Activated CD8-positive, alpha-beta T cell treated with anti-CD3 and anti-CD28 coated beads, Interleukin-2, amount 10 ng/mL, durations not matched to agents 7 days and 5 days (primary cell): ENCODE measurements at places on chromosomes 3 and 15. TPM values are rescaled to one million over a fixed set of nuclear protein-coding genes. Genes with fewer than 3 reads are reported as not detected.

DNA sequence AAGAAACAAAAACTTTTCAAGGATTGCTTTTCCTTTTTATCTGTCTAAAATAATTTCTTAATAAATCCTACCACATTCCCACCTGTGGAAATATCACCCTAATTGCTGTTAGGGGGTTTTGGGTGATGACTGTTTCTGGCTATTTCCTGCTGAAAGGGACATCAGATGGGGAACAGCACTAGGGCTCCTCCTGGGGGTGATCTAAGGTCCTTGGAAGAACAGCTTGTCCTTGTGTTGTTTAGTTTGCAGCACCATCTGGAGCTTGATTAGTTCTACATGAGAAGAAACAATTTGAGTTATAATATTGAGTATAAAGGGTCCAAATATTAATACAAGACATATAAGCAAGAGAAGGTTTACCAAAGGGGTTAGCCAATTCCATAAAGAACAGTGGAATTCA lies 18.7 kb downstream of the OR5H15 start:
- H3K4me3 ChIP-seq: no peak overlapping the region
- peaks cover 3% of the 10 kb centered on the region for H3K27me3 ChIP-seq
- H3K36me3 ChIP-seq: no peaks in the 10 kb centered on the region

CCR9 gene
- not detected for total RNA-seq

- DNase-seq: no peak
- H3K4me1 ChIP-seq: no peaks in the 10 kb centered on the region
- no peaks in the 10 kb centered on the region for H3K36me3 ChIP-seq
- H3K4me3 ChIP-seq: no peak overlapping the region
- no peaks in the 10 kb centered on the region for H3K27me3 ChIP-seq
Measured at GRCh38 chr3:65836047-65836446, 202.7 kb downstream of the MAGI1 start.

GRCh38 chr15:38521316-38521715 lies 43.3 kb downstream of the RASGRP1 start:
- peaks cover 23% of the 10 kb centered on the region for H3K4me1 ChIP-seq
- peaks cover 67% of the 10 kb centered on the region for H3K36me3 ChIP-seq
- peak overlapping the region; percentile 51 for H3K27ac ChIP-seq
- no peak for DNase-seq
- H3K27me3 ChIP-seq: no peaks in the 10 kb centered on the region

DNA sequence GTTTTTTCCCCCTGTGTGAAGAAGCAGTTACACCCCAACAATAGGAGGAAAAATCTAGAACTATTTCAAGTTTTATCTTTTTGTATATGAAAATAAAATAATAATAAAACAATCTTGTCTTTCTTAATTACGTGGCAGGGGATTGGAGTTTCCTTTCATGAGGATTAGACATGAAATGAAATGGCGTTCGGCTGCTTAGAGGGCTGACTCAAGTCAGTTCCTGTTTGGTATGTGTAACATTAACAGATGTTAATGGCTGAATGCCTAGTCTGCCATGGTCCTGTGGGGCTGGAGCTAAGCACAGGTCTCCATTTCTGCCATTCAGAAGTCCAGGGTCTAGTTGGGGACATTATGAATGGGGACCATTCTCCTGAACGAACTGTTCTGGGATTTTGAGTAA lies 3.1 kb upstream of the EXOG start:
- no peak for DNase-seq
- H3K4me1 ChIP-seq: peaks cover 16% of the 10 kb centered on the region
- peaks cover 9% of the 10 kb centered on the region for H3K36me3 ChIP-seq
- H3K27me3 ChIP-seq: no peaks in the 10 kb centered on the region

GRCh38 chr3:178949896-178950295 lies 121.7 kb downstream of the ZMAT3 start:
- DNase-seq: no peak
- H3K36me3 ChIP-seq: no peaks in the 10 kb centered on the region
- H3K4me1 ChIP-seq: no peaks in the 10 kb centered on the region
- no peak overlapping the region for H3K4me3 ChIP-seq
- no peak overlapping the region for H3K27ac ChIP-seq

- DNase-seq: no peak
- H3K4me3 ChIP-seq: peak overlapping the region; percentile 60
- peaks cover 13% of the 10 kb centered on the region for H3K36me3 ChIP-seq
- H3K27me3 ChIP-seq: no peaks in the 10 kb centered on the region
Measured at GRCh38 chr3:197793247-197793646, 2.2 kb downstream of the LRCH3 start.

NEDD4 gene
- 6.2 TPM for total RNA-seq

LDHAL6B gene
- not detected for total RNA-seq

PCOLCE2 gene
- total RNA-seq: not detected

LRRC31 gene
- not detected for total RNA-seq

- H3K36me3 ChIP-seq: no peaks in the 10 kb centered on the region
- H3K4me3 ChIP-seq: no peak overlapping the region
- no peak overlapping the region for H3K27ac ChIP-seq
- H3K27me3 ChIP-seq: no peaks in the 10 kb centered on the region
- no peak for DNase-seq
Measured at GRCh38 chr3:180253283-180253682, 216.5 kb upstream of the PEX5L start.

DNA sequence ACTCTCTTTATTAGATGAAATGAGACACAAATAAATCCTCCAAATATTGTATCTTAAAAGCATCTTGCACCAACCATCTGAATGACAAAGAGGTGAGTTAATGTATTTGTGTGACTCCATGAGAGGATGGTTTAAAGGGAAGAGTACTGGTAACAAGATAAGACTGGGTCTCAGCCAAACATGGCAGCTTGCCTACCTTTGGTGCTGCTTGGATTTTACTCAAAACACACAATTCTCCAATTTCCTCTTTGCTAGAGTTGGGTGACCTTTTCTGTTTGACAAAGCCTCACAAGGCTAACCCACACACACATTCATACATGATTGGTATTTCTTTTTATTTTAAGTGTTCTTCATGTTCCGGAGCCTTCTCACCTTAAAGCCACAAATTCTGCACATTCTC lies 506.4 kb downstream of the FGF12 start:
- no peaks in the 10 kb centered on the region for H3K4me1 ChIP-seq
- H3K36me3 ChIP-seq: no peaks in the 10 kb centered on the region
- no peak overlapping the region for H3K27ac ChIP-seq
- no peak for DNase-seq

- H3K36me3 ChIP-seq: peaks cover 51% of the 10 kb centered on the region
- H3K4me3 ChIP-seq: no peak overlapping the region
- peaks cover 24% of the 10 kb centered on the region for H3K4me1 ChIP-seq
- no peak for DNase-seq
- no peaks in the 10 kb centered on the region for H3K27me3 ChIP-seq
Measured at GRCh38 chr3:186966406-186966805, 36.1 kb downstream of the ST6GAL1 start.

ASB14 gene
- not detected for total RNA-seq

- DNase-seq: no peak
- H3K27ac ChIP-seq: peak overlapping the region; percentile 27
- no peak overlapping the region for H3K4me3 ChIP-seq
Measured at GRCh38 chr15:80953001-80953952, 36.3 kb downstream of the MESD start.

CCR2 gene
- 70.9 TPM for total RNA-seq

GOLGA8S gene
- 1.0 TPM for total RNA-seq

KCNH8 gene
- total RNA-seq: not detected

- no peak overlapping the region for H3K27ac ChIP-seq
- H3K27me3 ChIP-seq: no peaks in the 10 kb centered on the region
- H3K36me3 ChIP-seq: no peaks in the 10 kb centered on the region
- no peaks in the 10 kb centered on the region for H3K4me1 ChIP-seq
- no peak for DNase-seq
Measured at GRCh38 chr3:139909811-139910210, 25.2 kb upstream of the CLSTN2 start.

GRCh38 chr15:80967991-80968510 lies 21.6 kb downstream of the MESD start:
- H3K36me3 ChIP-seq: peaks cover 39% of the 10 kb centered on the region
- no peak for DNase-seq
- no peak overlapping the region for H3K27ac ChIP-seq
- H3K27me3 ChIP-seq: no peaks in the 10 kb centered on the region

CHL1 gene
- not detected for total RNA-seq

- H3K4me3 ChIP-seq: no peak overlapping the region
- no peaks in the 10 kb centered on the region for H3K4me1 ChIP-seq
- no peak overlapping the region for H3K27ac ChIP-seq
- H3K36me3 ChIP-seq: no peaks in the 10 kb centered on the region
Measured at GRCh38 chr3:87900061-87900460, 158.7 kb downstream of the CGGBP1 start.

OCA2 gene
- total RNA-seq: not detected

GRK7 gene
- not detected for total RNA-seq

GOLGA6D gene
- not detected for total RNA-seq

DNA sequence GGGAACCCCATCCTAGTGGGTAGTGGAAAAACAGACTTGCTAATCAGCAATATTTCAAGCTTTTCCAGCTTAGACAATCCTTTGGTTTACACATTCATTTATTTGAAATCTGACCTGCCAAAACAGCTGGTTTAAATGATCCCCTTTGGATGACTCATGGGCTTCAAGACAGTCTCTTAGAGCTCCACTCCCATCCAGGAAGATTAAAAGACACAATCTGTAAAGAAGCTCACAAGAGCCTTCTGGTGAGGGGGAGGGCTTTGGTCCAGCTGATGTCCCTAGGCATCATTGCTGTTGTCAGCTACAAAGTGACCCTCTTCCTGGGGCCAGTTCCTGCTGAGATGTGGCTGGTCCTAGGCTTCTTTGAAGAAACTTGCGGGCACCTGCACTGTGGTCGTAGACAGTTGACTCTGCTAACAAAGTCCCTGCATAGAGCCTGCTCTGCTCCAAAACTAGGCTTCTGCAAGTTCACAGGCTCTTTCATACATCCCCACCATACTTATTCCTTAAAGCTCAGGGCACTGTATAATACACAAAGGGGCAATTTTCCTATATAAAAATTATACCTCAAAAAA lies 73.7 kb downstream of the IGSF11 start:
- no peak for DNase-seq
- peaks cover 20% of the 10 kb centered on the region for H3K4me1 ChIP-seq
- H3K27ac ChIP-seq: no peak overlapping the region
- H3K36me3 ChIP-seq: peaks cover 5% of the 10 kb centered on the region
- peaks cover 2% of the 10 kb centered on the region for H3K27me3 ChIP-seq
- H3K4me3 ChIP-seq: no peak overlapping the region

- H3K4me3 ChIP-seq: no peak overlapping the region
- no peak for DNase-seq
- no peaks in the 10 kb centered on the region for H3K4me1 ChIP-seq
- H3K27ac ChIP-seq: no peak overlapping the region
- no peaks in the 10 kb centered on the region for H3K36me3 ChIP-seq
Measured at GRCh38 chr3:161969867-161970266, 473.3 kb downstream of the OTOL1 start.

- H3K27me3 ChIP-seq: peaks cover 12% of the 10 kb centered on the region
- peaks cover under 1% of the 10 kb centered on the region for H3K4me1 ChIP-seq
- no peak overlapping the region for H3K27ac ChIP-seq
- H3K4me3 ChIP-seq: no peak overlapping the region
- H3K36me3 ChIP-seq: no peaks in the 10 kb centered on the region
- no peak for DNase-seq
Measured at GRCh38 chr15:78837131-78837530, 25.9 kb upstream of the ADAMTS7 start.

- H3K27me3 ChIP-seq: peaks cover 7% of the 10 kb centered on the region
- H3K36me3 ChIP-seq: no peaks in the 10 kb centered on the region
- no peak for DNase-seq
- H3K27ac ChIP-seq: no peak overlapping the region
- peaks cover 4% of the 10 kb centered on the region for H3K4me1 ChIP-seq
Measured at GRCh38 chr3:9864200-9864927, 15.7 kb downstream of the CIDEC start.

- no peak for DNase-seq
- no peaks in the 10 kb centered on the region for H3K36me3 ChIP-seq
- H3K4me3 ChIP-seq: no peak overlapping the region
Measured at GRCh38 chr3:164371681-164372080, 706.6 kb downstream of the SI start.

PARP15 gene
- 38.6 TPM for total RNA-seq

GABRG3 gene
- total RNA-seq: not detected

SCG3 gene
- not detected for total RNA-seq

TTLL13 gene
- total RNA-seq: not detected

DNA sequence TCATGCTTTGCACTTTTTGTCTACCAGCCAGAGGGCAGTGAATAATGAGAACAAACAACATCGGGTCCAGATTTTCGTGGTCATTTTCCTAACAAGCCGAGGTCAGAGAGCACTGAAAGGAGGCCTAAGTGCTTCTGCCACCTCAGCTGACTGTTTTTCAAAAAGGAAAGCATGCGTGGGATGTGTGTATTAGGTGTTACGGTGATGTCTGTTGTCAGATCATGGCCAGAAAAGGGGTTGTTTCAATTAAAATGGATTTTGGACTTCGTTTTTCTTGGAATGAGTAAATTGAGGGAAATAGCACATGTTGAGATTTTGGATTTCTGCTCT lies 99.5 kb downstream of the APBA2 start:
- no peaks in the 10 kb centered on the region for H3K36me3 ChIP-seq
- no peak for DNase-seq
- peak overlapping the region; percentile 30 for H3K27ac ChIP-seq
- H3K4me3 ChIP-seq: no peak overlapping the region
- peaks cover 19% of the 10 kb centered on the region for H3K4me1 ChIP-seq

- H3K27ac ChIP-seq: no peak overlapping the region
- no peak overlapping the region for H3K4me3 ChIP-seq
- no peaks in the 10 kb centered on the region for H3K36me3 ChIP-seq
- no peaks in the 10 kb centered on the region for H3K4me1 ChIP-seq
- H3K27me3 ChIP-seq: no peaks in the 10 kb centered on the region
Measured at GRCh38 chr3:140128631-140129030, 193.6 kb downstream of the CLSTN2 start.

IL5RA gene
- total RNA-seq: not detected

- no peak for DNase-seq
- H3K27me3 ChIP-seq: no peaks in the 10 kb centered on the region
- H3K36me3 ChIP-seq: no peaks in the 10 kb centered on the region
Measured at GRCh38 chr3:64803469-64803868, 115.7 kb upstream of the ADAMTS9 start.

DNA sequence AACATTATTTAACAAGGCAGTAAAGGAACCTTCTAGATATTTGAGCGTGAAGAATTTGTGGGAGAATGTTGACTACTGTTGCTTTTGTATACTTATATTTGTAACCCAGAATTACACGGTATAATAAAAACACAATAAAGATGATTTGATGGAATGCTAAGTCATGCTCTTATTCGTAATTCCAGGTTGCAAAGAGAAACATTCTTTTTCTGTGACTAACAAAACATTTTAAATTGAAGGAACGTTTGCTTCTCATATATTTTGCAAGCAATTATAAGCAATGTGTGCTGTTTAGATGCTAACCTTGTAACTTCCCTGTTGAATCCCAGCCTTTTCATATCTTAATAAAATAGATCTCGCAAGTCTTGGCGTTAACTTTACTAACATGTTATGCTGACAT lies 124.4 kb upstream of the CGNL1 start:
- H3K36me3 ChIP-seq: peaks cover 19% of the 10 kb centered on the region
- H3K4me1 ChIP-seq: no peaks in the 10 kb centered on the region
- DNase-seq: no peak
- H3K27me3 ChIP-seq: no peaks in the 10 kb centered on the region
- no peak overlapping the region for H3K4me3 ChIP-seq
- no peak overlapping the region for H3K27ac ChIP-seq
